H1 (cell line): ENCODE measurements at places on chromosomes 12 and 14.

DNA sequence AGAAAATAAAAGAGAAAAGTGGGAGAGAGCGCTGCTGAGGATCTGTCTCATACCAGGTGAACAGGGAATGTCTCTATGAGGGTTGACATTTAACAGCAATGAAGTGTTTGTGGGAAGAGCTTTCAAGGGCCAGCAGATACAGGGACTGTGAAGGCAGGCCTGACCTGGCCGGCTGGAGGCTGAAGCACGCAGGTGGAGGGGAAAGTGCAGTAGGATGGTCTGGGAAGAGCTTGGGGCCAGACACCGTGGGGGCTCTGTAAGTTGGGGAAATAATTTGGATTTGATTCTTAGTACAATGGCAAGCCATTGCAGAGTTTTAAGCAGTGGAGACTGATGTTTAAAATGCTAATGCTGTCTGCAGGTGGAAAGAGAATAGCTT, 23.8 kb upstream of the DHRS2 start:
- no peak for DNase-seq

DNA sequence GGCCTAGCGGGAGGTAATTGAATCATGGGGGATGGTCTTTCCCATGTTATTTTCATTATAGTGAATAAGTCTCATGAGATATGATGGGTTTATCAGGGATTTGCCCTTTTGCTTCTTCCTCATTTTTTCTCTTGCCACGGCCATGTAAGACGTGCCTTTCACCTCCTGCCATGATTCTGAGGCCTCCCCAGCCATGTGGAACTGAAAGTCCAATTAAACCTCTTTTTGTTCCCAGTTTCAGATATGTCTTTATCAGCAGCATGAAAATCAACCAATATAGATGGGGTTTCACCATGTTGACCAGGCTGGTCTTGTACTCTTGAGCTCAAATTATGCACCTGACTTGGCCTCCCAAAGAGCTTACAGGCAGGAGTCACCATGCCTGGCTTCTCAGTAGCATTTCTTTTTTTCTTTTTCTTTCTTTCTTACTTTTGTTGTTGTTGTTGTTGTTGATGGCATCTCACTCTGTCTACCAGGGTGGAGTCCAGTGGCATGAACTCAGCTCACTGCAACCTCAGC, 33.2 kb downstream of the TSPAN19 start:
- DNase-seq: no peak

DNA sequence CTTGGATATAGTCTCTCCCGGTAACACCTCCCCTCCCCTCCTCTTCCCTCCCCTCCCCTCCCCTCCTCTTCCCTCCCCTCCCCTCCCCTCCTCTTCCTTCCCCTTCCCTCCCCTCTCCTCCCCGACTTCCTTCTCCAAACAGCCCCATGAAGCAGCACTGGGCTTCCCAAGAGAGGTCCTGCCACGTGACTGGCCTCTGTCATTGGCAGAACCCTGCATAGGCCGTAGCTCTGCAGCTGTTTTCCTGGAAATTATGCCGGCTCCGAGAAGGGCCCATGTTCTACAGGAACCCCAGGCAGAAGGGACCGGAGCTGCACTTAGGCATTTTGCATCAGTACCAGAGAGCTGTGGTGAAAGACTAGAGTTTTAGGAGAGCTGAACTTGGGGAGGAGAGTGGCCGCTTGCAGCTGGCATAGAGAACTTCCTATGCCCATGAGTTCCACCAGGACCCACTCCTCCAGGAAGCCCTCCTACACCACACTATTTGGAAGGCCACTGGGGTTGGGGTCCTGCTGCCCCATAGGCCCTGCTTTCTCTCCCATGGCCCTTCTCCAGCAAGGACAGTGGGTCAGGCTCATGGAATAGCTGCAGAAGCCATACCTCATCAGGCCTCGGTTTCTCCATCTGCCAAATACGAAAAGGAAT, 5.1 kb upstream of the TNFAIP2 start:
- no peak for DNase-seq

DNA sequence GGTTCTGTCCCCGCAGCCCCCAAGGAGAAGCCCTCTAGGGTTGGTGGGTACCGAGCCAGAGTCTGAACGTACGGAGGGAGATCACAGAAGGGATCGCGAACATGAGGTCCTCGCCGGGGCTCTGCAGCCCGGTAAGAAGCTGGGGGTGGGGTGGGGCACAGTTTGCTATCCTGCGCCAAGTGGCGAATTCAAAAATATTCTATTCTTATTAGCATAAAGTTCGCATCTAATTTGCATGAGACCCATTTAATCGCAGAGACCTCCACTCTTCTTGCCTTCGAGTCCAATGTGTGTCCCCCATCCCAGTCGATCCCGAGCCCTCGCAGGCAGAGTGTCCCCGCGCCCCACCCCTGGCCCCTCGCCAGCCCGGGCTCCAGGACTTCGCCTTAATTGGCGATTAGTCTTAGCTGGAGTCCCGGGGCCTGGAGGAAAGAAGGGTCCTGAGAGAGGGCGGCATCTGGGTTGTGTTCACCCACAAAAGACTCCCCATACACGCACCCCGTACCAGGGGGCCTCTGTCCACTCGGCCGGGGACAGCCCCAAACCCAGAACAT, 604 bp upstream of the ARHGEF25 start:
- DNase-seq: no peak

DNA sequence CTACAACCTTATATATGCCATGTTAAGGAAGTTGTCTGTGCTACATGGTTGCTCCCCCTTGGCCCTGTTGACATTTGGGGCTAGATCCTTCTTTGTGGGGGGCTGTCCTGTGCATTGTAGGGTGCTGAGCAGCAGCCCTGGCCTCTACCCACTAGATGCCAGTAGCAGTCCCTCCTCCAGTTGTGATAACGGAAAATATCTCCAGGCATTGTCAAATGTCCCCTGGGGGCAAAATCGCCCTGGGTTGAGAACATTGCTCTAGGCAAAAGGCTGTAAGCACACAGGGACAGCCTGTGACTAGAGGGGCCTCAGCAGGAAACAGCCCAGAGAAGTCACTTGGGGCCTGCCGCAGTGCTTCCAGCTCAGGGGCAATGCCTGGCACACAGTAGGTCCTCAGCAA, 1100.3 kb downstream of the BCL11B start:
- no peak for DNase-seq
